ENCODE measurements at places on chromosomes 3 and 15.

GRCh38 chr3:133478624-133479023, 78.8 kb downstream of the BFSP2 start:
- no peak for DNase-seq

- no peak for DNase-seq
Observed at GRCh38 chr15:65619626-65620290, 2.0 kb upstream of the SLC24A1 start.

GRCh38 chr3:44069276-44069675, 172.4 kb upstream of the TOPAZ1 start:
- DNase-seq, result no peak

DNA sequence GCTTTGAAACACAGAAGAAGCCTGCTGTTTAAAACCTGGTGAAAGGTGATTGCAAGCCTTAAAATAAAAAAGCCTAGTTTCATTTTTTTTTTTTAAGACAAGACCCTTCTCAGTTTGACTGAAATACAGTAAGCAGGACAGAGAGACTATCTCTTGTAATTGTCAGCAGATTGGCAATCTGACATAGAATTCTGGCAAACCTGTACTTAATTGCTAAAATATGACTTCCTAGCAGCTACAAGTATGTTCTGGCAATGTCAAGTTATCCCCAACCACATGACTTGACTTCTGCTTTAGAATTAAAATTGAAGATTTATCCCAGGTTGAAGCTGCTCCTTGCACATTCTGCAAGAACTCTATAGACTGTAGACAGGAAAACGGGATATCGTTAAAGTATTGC, 232.8 kb upstream of the NR2F2 start:
- DNase-seq, result no peak

GRCh38 chr15:51759557-51760070, 8.2 kb downstream of the TMOD2 start:
- DNase-seq, result no peak

DNA sequence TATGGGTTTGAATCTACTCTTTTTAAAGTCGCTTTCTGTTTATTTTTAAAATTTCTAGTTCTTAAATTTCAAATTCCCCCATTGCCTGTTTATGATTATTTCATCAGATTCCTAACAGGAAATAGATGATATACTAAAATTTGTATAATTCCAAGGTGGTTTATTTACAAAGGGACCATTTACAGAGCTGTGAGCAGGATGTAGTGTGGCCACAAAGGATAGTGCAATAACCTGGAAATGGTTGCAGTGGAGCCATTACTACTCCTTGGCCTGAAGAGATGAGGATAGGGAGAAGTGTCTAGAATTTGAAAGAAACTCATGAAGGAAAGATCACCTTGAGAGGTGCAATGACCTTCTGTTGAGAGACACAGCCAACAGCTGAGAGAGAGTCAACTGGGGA, 58.5 kb upstream of the AP4E1 start:
- no peak for DNase-seq

GRCh38 chr15:88954431-88955277, 41.5 kb upstream of the MFGE8 start:
- DNase-seq, result no peak

GRCh38 chr15:69793431-69793780, 304.3 kb downstream of the TLE3 start:
- DNase-seq, result no peak

DNA sequence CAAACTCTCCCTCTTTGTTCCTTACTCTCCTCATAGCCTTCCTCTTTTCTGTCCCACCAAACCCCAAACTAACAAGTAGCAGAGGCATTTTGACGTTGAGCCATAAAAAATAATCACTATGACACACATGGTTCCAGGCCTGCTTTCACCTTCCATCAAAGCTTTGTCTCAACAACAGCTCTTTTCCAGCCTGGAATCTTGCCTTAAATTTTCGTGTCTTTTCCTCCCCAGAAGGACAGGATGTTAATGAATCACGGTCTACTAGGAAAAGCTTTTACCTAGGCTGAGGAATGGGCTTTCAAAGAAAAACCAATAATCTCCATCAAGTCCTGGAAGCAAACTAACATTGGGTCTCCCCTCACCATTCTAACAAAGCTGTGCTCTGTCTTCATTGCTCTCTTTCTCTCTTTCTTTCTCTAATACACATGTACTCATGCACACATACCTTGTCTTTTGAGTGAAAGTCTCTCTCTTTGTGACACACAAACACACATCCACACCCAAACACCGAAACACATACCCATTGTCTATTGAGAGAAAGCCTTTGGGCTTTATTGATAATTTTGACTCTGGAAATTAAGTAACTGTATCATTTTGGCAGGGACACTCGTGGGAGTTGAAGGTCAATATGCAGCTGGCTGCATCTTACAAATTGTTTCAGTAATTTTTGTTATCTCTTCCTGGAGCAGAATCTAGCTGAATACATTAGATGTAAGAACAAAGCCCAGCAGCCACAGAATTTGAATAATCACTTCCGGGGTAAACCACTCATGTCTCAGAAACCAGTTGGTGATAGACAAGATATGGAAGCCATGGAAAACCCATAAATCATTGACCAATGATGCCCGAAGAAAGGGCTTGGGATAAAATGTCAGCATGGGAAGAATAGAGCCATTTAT, 107.4 kb upstream of the SLC4A7 start:
- peak; percentile 7 for DNase-seq

DNA sequence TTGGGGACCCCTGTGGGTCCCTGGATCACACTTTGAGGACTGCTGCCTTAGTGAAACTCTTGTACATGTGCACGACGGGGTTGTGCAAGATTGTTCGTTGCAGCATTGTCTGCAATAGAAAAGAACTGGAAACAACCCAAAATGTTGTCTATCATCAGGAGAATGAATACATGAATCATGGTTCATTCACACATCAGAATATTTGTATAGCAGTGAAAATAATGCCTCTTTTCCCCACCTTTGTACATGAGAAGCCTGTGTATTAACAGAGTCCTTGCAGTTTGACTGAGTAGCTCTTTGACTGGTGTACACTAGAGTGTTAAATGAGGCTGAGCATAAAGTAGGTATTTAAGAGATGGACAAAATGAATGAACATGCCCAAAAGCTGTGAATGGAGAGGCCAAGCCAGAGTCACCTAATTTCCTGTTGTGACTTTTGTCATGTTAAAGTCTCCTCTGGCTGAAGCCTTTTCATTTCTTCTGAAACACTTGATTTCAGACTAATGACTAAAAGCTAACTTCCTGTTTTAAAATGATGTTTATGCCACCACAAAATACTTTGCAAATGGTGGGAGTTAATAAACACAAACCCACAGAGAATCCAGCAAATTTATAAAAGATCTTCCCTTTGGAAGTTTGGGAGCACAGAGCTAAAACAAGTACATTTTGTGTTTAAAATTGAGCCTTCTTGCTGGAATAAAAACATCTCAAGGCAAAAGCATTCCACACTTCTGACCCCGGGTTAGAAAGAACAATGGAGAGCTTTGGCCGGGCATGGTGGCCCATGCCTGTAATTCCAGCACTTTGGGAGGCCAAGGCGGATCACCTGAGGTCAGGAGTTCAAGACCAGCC, 20.6 kb upstream of the USP3 start:
- DNase-seq, result no peak

DNA sequence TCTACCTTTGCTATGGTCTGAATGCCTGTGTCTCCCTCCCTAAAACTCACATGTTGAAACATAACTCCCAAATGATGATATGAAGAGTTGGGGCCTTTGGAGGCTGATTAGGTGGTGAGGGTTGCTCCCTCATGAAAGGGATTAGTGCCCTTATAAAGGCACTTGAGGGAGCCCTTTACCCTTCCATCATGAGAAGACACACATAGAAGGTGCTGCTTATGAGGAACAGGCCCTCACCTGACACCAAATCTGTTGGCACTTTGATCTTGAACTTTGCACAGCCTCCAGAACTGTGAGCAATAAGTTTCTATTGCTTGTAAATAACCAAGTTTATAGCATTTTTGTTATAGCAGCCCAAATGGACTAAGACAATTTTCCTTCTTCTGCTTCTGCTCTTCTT, 76.2 kb upstream of the ADAMTS9 start:
- DNase-seq, result no peak

DNA sequence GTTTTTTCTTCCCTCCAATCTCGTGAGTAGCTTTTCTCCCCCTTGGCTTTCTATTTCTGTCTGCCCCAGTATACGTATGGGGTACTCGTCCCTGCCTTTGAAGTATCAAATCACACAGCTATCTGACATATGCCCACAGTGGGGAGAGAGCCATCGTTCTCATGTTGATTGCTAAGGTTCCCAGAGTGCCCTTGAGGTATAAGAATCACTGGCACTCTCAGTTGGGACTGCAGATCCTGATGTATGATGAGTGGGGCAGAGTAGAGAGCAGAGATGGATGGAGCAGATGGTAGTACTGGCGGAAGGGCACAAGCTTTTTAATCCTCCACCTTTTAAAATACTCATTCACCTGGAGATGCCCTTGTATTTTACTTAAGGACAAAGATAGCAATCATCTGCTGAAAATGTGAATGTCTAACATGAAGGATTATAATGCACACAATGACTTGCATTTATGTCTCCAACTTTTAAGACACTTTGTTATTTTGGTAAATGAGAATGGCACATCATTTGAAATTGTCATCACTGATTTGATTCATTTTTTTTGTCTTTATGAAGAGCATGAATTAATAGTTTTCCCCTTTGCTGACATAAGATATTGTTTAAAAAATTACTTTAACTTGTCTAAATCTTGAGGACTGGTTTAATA, 239.6 kb downstream of the NR1D2 start:
- no peak for DNase-seq

DNA sequence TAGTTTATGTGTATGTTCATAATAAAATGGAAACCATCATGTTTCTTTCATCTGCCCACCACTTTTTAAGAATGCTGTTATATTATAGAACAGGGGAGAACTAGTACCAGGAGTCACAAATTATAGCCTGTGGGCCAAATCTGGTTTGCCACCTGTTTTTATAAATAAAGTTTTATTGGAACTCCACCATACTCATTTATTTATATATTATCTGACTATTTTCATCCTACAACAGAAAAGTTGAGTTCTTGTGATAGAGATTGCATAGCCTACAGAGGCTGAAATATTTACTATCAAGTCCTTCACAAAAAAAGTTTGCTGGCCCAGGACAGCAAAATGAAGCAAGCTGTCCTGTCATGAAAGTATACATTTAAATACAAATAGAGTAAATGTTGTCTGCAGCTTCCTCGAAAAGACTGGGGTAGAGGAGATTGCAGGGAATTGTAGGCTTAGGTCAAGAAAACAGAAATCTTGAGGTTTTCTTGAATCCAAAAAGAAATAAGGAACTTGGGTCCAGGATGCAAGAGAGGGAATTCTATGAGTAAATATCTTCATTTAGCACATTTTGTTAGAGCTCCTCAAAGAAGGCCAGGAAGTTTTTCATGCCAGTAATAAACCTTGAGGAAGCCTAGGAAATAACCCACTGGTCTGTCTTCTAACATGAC, 41.1 kb downstream of the FILIP1L start:
- DNase-seq, result no peak

- no peak for DNase-seq
Observed at GRCh38 chr3:20047976-20048883, 8.0 kb downstream of the KAT2B start.

- DNase-seq, result no peak
Observed at GRCh38 chr3:31687020-31687802, 154.5 kb downstream of the STT3B start.

GRCh38 chr3:131532645-131533044, 29.9 kb upstream of the MRPL3 start:
- no peak for DNase-seq

DNA sequence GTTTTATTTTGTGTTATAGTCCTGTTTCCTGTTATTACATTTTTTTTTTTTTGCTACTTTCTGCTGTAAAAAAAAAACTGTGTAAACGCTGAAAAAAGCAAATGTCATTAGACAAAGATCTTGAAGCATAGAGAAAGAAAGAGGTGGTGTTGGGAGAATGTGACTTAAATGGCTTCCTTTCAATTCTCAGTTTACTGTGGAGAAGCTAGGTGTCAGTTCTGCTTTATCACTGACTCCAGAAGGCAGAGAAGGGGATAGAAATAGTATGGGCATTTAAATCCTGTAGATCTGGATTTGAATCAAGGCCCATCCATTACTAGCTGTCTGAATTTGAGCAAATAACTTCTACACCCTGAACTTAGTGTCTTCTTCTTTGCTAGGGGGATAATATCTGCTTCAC, 23.0 kb downstream of the PPM1L start:
- no peak for DNase-seq

- DNase-seq, result no peak
Observed at GRCh38 chr15:39592500-39592899, 11.6 kb downstream of the THBS1 start.

DNA sequence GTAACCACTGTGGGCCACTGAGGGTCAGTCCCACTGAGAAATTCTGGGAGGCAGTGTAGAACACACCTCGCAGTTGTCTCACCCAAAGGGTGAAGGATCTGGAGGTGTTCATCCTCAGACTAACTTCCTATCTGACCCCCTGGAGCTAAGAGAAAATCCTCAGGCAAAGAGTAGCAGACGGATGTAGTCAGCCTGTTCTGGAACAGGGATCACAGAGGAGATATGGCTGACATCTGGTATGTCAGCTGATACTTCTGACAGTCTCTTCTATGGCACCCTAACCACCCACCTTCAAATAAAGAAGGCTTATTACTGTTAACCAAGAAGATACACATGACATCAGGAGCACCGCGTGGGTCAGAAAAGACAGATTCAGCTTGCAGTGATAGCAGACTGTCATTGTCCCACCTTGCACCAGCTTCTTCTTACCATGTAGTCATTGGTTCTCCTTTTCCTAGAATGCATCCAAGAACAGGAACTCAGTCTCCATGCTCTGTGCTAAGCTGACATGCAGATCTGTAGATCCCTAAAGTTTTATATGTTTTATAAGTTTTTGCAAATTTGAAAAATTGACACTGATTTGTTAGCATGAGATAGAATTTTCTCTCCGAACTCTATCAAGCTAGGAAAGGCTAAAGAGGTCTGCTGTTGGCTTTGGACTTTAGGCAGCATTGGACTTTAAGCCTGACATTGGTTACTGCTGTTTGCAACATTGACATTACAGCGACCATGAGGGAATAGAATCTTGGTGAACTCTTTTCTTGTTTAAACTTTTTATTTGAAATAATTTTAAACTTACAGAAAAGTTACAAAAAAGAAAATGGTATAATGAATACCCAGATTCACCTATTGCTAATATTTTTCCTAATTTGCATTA, 60.4 kb downstream of the KBTBD12 start:
- no peak for DNase-seq

DNA sequence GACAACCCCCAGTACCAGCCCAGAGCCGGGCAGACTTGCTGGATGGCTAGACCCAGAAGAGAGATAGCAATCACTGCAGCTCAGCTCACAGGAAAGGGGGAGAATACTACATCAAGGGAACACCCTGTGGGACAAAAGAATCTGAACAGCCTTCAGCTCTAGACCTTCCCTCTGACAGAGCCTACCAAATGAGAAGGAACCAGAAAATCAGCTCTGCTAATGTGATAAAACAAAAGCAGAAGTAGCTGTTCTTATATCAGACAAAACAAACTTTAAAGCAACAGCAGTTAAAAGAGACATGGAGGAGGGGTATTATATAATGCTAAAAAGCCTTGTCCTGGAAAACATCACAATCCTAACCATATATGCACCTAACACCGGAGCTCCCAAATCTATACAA, 283.3 kb downstream of the KLF13 start:
- no peak for DNase-seq

- no peak for DNase-seq
Observed at GRCh38 chr3:27658741-27659140, 63.4 kb downstream of the EOMES start.

- DNase-seq, result no peak
Observed at GRCh38 chr15:87129916-87130315, 1050.2 kb downstream of the AGBL1 start.

GRCh38 chr3:42749753-42750231, 23.3 kb downstream of the CCDC13 start:
- DNase-seq, result no peak
